ENCODE measurements at places on chromosomes 6 and 20.
A peak's percentile ranks its signal among the peaks of the same experiment; 100 is the strongest.

DNA sequence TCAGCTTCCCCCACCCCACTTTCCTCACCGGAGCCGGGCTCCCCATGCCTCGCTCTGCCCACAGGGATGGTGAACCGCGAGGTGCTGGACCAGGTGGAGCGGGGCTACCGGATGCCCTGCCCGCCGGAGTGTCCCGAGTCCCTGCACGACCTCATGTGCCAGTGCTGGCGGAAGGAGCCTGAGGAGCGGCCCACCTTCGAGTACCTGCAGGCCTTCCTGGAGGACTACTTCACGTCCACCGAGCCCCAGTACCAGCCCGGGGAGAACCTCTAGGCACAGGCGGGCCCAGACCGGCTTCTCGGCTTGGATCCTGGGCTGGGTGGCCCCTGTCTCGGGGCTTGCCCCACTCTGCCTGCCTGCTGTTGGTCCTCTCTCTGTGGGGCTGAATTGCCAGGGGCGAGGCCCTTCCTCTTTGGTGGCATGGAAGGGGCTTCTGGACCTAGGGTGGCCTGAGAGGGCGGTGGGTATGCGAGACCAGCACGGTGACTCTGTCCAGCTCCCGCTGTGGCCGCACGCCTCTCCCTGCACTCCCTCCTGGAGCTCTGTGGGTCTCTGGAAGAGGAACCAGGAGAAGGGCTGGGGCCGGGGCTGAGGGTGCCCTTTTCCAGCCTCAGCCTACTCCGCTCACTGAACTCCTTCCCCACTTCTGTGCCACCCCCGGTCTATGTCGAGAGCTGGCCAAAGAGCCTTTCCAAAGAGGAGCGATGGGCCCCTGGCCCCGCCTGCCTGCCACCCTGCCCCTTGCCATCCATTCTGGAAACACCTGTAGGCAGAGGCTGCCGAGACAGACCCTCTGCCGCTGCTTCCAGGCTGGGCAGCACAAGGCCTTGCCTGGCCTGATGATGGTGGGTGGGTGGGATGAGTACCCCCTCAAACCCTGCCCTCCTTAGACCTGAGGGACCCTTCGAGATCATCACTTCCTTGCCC lies 57.4 kb downstream of the SRC start:
- no peak for DNase-seq

DNA sequence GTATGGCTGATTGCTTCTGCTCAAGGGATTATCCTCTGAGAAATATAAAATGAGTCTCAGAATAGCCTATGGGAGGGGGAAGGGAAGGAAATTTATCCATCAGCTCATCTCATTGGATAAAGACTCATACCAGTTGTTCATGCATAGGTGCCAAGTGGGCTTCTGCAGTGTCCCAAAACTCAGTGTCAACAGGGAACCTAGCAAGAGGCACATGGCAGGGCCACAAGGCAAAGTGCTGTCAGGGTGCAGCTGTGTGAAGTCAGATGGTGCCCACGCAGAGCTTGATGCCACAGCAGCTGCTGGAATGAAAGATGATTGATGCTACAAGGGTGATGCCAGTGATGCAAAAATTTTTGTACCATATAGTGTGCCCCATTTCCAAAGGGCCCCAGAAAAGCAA lies 3.2 kb upstream of the CHD6 start:
- DNase-seq: no peak

DNA sequence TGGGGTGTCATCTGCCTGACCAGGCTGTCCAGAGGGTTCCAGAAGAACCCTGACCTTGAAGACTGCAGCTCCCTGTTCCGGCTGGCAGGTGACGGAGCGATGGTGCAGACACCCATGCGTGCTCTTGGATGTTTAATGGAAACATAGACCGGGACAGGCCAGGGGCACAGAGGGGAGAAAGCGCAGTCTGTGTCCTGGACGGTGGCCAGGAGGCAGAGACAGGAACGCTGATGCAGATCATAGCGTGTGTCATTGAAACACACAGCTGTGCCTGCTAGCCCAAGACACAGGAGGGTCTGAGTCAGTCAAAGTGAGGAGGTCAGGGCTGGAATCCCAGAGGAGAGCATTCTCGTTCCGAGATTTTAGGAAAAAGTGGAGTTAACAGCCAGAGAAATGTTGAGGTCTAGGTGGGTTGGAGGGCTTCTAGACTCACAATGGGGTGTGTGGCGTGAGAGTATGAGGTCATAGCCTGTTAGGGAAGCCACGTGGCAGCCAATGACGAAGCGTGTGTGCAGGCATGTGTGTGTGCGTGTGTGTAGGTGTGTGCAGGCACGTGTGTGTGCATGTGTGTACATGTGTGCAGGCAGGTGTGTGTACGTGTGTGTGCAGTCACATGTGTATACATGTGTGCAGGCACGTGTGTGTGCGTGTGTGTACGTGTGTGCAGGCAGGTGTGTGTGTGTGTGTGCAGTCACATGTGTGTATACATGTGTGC lies 167.0 kb downstream of the ERMARD start:
- DNase-seq: no peak

DNA sequence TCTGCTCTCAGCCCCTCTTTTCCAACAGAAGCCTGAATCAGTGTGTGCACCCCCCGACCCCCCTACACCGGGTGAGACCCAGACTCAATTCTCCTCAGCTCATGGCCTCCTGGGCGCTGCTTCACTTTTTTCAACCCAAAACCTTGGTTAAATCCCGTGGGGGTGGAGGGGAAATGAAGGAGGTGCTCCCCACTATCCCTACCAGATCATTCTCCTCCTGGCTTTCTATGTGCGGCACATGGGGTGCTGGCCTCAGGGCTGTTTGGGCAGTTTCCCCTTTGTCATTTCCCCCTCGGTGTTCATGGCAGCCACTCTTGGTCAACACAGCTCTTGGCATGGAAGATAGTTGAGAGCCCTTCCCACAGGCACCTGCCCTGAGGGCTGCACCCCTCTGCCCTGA lies 4.6 kb downstream of the CST4 start:
- no peak for DNase-seq

DNA sequence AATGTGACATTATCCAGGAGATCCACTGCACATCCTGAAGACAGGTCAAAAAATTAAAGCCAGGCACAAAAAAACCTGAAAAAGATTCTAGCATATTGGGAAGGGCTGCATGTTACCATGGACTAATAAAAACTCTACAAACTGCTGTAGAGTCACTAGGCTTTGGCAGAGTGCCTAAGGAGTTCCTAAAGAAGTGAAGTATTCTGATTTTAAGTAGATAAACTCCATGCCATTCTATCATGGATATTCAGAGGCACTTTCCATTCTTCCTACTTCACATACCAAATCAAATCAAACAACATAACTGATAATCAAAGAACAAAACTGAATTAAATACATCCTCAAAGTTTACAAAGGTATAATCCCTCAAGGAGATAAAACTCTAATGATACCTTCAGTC lies 3.0 kb upstream of the MBOAT1 start:
- DNase-seq: no peak

DNA sequence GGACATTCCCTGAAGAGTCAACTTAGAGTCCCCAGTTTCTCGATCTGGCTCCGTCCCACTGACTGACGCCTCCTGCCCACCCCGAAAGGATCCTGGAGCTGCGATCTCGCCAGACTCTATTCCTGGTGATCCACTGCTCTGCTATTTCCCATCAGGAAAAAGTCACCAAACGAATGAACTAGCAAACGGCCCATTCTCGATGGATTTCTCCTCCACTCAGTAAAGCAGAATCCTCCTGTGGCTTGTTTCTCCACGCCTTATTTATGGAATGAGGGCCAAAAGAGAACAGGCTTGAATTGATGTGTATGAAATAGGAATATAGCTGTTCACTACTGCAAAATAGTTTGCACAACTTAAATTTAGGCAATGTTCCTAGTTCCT lies 5.4 kb downstream of the NKX2-4 start:
- DNase-seq: no peak

DNA sequence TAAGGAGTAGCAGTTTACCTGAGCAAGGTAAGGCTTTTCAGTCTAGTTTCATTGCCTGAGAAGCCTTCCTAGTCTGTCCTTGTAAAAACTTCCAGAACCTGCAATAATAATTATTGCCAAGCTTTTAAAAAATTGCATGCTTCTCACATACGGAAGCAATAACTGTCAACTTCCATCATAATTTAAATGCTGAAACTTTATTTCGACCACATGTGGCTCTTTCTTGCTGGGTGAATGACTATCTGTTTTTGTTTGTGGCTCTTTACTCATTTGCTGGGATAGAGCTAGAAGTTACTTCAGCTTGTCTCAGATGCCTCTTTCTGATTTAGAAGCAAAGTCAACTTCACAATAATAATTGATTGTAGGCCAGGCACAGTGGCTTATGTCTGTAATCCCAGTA lies 95.9 kb upstream of the COL21A1 start:
- no peak for DNase-seq

- peak; percentile 7 for DNase-seq
Measured at GRCh38 chr6:160766989-160767646, 65.1 kb downstream of the PLG start.

- DNase-seq: no peak
Measured at GRCh38 chr20:46331611-46332361, 23.5 kb upstream of the CDH22 start.

DNA sequence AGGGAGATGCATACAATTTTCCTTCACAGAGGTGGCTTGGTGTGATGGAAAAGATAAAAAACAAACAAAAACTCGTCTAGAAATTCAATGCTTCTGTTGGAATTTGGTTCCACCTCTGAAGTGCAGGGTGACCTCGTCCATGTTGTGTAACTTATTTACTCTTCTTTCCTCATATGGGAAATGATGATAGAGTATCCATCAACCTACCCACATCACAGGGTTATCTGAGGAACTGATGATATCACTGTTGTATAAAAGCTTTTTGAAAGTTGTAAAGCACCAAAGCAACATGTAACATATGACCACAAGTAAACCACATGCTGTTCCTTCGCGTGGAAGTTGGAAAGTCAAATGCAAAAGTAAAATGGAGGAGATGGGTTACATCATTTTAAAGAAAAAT lies 212.0 kb upstream of the SGK1 start:
- no peak for DNase-seq

GRCh38 chr6:12265791-12266190 lies 24.4 kb upstream of the EDN1 start:
- no peak for DNase-seq

Data from kidney capillary endothelial cell (primary cell).